ENCODE measurements at places on chromosomes 13 and 19. TPM values are rescaled to one million over a fixed set of nuclear protein-coding genes. Genes with fewer than 3 reads are reported as not detected.

The ZNF208 gene
- 0.99 TPM for total RNA-seq

The S1PR5 gene
- under 0.01 TPM for total RNA-seq

The PCSK4 gene
- 0.44 TPM for total RNA-seq

The CEACAM16 gene
- not detected for total RNA-seq

The ZNF681 gene
- 1.8 TPM for total RNA-seq

The CYP2A7 gene
- not detected for total RNA-seq

The NCAN gene
- total RNA-seq: not detected

The SLC10A2 gene
- total RNA-seq: not detected

The ZNF135 gene
- 2.8 TPM for total RNA-seq

The SELENOV gene
- total RNA-seq: not detected

The INSL3 gene
- not detected for total RNA-seq

- no peak for DNase-seq
These were observed 30.4 kb downstream of the NOTCH3 start for GRCh38 chr19:15170345-15170744.

- no peak for DNase-seq
These were observed 25.2 kb upstream of the KCTD4 start for GRCh38 chr13:45226024-45226423.

DNA sequence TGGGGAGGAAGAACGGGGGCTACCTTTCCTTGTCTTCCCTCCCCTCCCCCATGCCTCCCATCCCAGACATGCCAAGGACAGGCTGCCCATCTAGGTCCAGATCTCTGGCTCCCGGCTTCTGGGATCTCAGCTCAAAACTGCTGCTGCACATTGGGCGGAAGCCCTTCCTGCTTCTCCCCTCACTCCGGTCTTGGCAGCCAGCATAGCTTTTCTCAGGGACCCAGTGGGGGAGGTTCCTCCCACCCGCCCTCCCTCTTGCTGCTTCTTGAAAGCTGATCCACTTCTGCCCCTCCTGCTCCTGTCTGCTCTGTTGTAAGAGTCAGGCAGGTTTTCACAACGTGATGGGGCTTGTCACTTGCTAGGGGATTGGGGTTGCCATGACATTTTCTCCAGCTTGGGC is 21.7 kb upstream of the RNF17 start:
- no peak for DNase-seq

GRCh38 chr13:72166102-72166650 is 299.2 kb upstream of the DACH1 start:
- DNase-seq: no peak

- no peak for DNase-seq
These were observed 13.8 kb downstream of the LRP3 start for GRCh38 chr19:33207903-33208302.

- DNase-seq: no peak
These were observed 37.6 kb upstream of the IGFL1 start for GRCh38 chr19:46191972-46192371.

DNA sequence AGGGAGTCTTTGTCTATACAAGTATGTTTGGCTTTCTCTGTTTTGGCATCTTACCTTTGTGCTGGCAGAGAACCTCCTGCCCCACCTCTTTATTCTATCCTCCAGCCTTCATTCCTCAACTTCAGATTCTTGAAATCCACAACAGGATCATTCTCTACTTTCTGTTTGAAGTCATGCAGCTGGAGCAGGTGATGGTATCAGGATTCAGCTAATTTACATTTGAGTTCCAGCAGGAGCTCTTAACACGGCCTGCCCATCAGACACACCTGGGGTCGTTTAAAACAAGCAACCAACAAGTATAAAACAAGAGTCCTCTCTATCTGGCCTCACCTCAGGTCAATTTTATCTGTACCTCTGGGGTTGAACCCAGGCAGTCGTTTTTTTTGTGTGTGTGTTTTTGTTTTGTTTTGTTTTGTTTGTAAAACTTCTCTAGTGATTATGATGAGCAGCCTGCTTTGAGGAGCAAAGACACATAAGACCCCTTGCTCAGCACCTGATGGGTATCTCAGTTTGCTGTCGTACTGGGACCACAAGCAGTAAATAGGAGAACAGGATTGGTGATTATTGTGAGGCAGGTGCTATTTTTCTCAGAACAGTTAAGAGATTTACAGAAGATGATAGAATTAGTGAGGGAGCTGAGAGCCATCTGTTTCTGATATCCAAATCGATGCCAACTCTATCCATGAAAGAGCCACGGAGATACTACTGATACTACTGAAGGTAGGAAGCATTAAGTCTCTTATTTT is 78.4 kb downstream of the GPC6 start:
- no peak for DNase-seq

DNA sequence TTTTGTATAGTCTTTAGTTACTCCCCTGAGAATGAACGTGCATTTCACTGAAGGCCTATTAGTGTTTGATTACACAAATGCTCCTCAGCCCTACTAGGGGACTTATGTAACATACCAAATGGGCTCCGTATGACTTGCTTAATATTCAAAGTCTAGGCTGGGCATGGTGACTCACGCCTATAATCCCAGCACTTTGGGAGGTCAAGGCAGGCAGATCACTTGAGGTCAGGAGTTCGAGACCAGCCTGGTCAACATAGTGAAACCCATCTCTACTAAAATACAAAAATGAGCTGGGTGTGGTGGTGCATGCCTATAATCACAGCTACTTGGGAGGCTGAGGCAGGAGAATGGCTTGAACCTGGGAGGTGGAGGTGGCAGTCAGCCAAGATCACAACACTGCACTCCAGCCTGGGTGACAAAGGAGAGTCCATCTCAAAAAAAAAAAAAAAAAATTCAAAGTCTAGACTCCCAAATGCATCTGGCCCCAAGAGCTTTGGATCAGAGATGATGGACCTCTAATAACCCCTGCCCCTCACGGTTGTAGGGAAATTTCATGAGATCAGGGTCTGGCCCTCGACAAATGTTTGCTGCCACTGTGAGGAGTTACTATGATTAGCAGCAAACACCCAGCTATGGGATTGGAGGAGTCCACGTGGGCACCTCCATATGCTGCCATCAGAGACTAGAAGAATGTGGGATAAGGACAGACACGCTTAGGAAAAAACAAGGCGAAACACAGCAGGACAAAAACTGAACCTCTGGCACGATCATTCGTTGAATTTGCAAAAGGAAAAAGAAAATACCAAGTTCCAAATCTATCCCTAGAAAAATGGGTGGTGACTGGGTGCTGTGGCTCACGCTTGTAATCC is 4.6 kb downstream of the FBXO17 start:
- no peak for DNase-seq

DNA sequence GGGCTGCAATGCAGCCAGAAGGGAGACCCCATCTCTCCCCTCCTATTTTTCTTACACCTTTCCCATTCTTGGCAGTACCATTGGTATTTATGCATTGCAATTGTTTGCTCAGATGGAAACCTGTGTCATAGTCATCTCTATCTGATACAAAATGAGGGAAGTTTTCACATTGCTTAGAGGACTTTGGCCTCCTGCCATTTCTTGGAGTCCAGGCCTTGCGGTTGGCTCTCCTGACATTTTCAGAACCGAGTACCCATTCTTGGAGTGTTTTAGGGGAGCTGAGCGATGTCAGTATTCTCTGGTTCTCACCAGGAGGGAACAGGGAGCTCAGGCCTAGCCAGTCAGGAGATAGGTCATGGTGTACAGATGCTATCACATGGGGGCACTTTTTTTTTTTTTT is 1.5 kb downstream of the SIN3B start:
- peak; percentile 27 for DNase-seq

GRCh38 chr19:50563597-50563996 is 4.6 kb downstream of the LRRC4B start:
- no peak for DNase-seq

DNA sequence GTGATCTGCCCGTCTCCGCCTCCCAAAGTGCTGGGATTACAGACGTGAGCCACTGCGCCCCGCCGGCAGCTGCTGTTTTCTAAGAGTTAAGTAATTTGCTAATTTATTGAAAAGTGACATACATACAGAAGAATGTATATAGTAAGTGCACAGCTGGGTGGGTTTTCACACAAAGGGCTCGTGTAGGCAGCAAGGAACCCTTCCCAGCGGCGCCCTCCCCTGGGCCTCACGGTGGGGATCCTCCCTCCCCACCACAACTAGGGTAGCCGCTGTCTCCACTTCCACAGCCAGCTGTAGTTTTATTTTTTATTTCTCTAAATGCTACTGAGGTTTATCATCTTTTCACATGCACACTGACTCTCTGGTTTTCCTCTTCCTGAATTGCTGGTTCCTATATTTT is 64.9 kb downstream of the CRYL1 start:
- no peak for DNase-seq

GRCh38 chr13:59776924-59777690 is 386.6 kb downstream of the DIAPH3 start:
- no peak for DNase-seq

- peak; percentile 40 for DNase-seq
These were observed at the start of gene CLEC11A for GRCh38 chr19:50723069-50723468. CLEC11A (plus strand) TSS chr19:50723364; CDS start chr19:50723526, 162 bp downstream.

- peak; percentile 69 for DNase-seq
These were observed 17.9 kb upstream of the RFC3 start for GRCh38 chr13:33799950-33800592.

DNA sequence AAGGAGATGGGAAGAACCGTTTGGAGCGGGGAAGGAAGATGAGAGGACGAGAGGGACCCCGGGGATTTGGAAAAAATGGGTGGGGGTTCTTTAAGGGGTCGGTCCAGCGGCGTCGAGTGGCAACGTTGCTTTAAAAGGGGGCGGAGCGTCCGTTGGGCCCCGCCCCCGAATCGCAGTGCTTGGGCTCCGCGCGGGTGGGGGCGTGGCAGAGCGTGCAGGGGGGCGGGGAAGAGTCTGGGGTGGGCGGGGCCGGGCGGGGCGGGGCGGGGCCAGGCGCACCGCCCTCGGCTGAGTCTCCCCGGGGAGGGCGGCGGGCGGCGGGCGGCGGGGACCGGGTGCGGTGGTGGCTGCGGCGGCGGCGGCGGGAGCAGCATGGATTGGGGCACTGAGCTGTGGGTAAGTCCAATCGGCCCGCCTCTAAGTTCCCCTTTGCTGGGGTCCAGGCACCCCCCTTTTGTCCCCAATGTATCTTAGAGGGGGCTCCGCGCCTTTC is at the start of gene TRIP10:
TSS of gene TRIP10 (plus strand) at position 291 of the 493 bp plus-strand sequence. CDS start at position 373, 82 bp downstream.
- peak; percentile 90 for DNase-seq

Data from lung microvascular endothelial cell (primary cell).